ENCODE measurements at places on chromosomes 13 and 19. TPM values are rescaled to one million over a fixed set of nuclear protein-coding genes. Genes with fewer than 3 reads are reported as not detected.

- no peak overlapping the region for H3K4me3 ChIP-seq
- DNase-seq = no peak
- H3K4me1 ChIP-seq = peaks cover 62% of the 10 kb centered on the region
These were observed 11.7 kb downstream of the RANBP3 start for GRCh38 chr19:5966215-5966614.

DNA sequence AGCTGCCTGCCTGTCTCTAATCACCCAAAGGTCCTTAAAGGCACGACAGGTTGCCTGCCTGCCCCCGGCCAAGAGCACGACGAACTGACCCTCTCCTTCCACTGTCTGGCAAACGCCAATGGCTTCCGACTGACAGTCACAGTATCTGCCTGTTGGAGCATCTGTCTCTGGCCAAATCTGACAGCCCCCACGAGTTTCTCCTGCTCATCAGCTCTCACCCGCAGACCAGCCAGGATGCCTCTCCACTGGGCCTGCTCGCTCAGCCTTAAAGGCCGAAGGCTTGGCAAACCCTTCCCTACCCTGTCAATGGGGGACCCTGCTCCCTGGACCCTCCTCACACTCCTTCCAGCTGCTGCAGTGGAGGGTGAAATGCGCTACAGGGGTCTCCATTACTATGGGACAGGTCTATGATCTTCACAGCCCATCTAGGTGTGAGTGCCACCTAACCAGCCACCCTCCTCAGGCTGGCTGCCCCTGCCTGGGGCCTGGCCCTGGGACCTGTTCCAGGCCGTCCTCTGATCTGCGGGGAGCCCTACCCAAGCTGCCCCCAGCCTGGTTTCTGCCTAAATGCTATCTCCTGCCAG, 932 bp downstream of the FAM83E start:
- peak overlapping the region; percentile 36 for H3K4me3 ChIP-seq
- H3K36me3 ChIP-seq = peaks cover 3% of the 10 kb centered on the region
- peak overlapping the region; percentile 54 for H3K27ac ChIP-seq
- H3K4me1 ChIP-seq = peaks cover 21% of the 10 kb centered on the region
- no peak for DNase-seq
- no peaks in the 10 kb centered on the region for H3K27me3 ChIP-seq

- H3K27ac ChIP-seq = no peak overlapping the region
- H3K4me3 ChIP-seq = no peak overlapping the region
- H3K4me1 ChIP-seq = no peaks in the 10 kb centered on the region
These were observed 241.2 kb downstream of the ABCC4 start for GRCh38 chr13:95060014-95060519.

GRCh38 chr13:78030341-78030896, 111.8 kb upstream of the EDNRB start:
- no peak overlapping the region for H3K27ac ChIP-seq
- H3K4me3 ChIP-seq = no peak overlapping the region
- peaks cover 2% of the 10 kb centered on the region for H3K36me3 ChIP-seq
- H3K27me3 ChIP-seq = peaks cover 6% of the 10 kb centered on the region
- no peak for DNase-seq
- H3K4me1 ChIP-seq = no peaks in the 10 kb centered on the region

- no peak overlapping the region for H3K4me3 ChIP-seq
- H3K36me3 ChIP-seq = no peaks in the 10 kb centered on the region
- no peaks in the 10 kb centered on the region for H3K4me1 ChIP-seq
- peaks cover 25% of the 10 kb centered on the region for H3K27me3 ChIP-seq
These were observed 94.3 kb downstream of the NHLRC3 start for GRCh38 chr13:39132286-39133230.

DNA sequence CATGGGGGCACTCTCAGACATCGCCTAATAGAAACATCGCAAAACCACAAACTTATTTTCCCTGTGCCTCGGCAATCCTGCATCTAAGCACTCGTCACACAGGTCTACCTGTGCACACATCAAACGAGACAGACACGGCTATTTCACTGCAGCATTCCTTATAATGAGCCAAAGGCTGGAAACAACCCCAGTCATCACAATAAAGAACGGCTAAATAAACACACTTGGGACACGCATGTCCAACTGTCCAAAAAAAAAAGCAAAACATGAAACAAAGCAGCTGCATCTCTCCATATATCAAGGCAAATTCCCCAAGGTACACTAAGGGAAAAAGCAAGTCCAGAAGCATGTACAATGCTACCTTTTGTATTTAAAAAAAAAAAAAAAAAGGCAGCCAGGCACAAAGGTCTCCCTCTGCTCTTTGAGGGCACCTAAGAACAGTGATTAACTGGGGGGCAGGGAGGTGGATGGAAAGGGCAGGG, 27.2 kb upstream of the CCNP start:
- no peak overlapping the region for H3K4me3 ChIP-seq
- no peak overlapping the region for H3K27ac ChIP-seq
- no peaks in the 10 kb centered on the region for H3K27me3 ChIP-seq
- peaks cover 13% of the 10 kb centered on the region for H3K36me3 ChIP-seq
- DNase-seq = no peak
- peaks cover 23% of the 10 kb centered on the region for H3K4me1 ChIP-seq

GRCh38 chr13:110398564-110399507, 91.8 kb downstream of the COL4A2 start:
- H3K4me1 ChIP-seq = no peaks in the 10 kb centered on the region
- no peak overlapping the region for H3K27ac ChIP-seq
- H3K36me3 ChIP-seq = peaks cover 3% of the 10 kb centered on the region
- no peak for DNase-seq

DNA sequence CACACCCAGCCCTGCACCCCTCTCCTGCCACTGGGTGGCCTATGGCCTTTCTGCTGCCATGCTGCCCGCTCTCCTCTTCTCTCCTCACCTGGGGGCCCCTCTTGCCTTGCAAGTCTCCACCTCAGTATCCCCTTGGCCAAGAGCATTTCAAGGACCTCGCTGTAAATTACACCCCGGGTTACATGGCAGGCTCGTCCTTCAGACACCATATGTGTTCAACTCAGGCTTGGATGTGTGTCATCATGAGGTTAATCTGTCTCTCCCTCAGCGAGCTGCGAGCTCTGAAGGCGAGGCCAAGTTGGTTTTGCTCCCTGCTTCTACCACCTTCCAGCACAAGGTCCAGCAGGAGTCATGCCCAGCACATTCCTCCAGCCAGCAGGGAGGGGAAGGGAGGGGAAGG, 74.8 kb upstream of the TM9SF2 start:
- peaks cover 28% of the 10 kb centered on the region for H3K4me1 ChIP-seq
- peak overlapping the region; percentile 60 for H3K4me3 ChIP-seq
- no peaks in the 10 kb centered on the region for H3K27me3 ChIP-seq
- H3K27ac ChIP-seq = peak overlapping the region; percentile 97
- DNase-seq = no peak
- no peaks in the 10 kb centered on the region for H3K36me3 ChIP-seq

DNA sequence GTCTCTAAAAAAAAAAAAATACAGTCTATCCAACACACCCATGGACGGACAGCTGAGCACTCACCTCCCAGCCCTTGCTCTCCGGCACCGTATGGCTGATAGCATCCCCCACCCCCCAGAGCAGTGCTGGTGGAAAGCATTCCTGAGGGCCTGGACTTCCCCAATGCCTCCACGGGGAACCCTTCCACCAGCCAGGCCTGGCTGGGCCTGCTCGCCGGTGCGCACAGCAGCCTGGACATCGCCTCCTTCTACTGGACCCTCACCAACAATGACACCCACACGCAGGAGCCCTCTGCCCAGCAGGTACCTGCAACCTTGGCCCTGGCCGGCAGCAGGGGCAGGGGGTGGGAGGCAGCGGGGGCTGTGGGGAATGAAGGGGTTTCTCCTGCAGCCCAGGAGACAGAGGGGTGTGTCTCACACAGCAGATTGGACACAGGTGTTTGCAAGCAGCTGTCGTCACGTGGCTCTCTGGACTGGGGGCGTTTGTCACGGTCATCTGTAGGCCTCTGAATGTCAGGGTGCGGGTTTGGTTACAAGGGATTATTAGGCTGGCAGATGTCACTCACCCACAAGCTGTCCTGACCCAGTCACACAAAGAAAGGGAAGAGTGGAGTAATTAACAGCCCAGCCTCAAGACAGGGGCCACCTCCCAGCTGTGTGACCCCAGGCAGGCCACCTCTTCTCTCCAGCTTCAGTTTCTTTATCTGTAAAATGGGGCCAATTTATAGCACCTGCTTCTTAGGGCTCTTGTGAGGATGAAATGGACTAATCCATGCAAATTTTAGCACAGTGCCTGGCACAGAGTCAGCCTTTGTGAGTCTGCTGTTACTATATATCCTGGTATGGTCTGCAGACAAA, 19.3 kb downstream of the PLD3 start:
- peaks cover 10% of the 10 kb centered on the region for H3K4me1 ChIP-seq
- DNase-seq = no peak
- no peak overlapping the region for H3K27ac ChIP-seq
- peaks cover 3% of the 10 kb centered on the region for H3K36me3 ChIP-seq
- H3K27me3 ChIP-seq = no peaks in the 10 kb centered on the region

- H3K4me1 ChIP-seq = peaks cover 23% of the 10 kb centered on the region
- no peak for DNase-seq
- peaks cover 2% of the 10 kb centered on the region for H3K36me3 ChIP-seq
- no peak overlapping the region for H3K27ac ChIP-seq
- no peaks in the 10 kb centered on the region for H3K27me3 ChIP-seq
These were observed 1.3 kb upstream of the KBTBD6 start for GRCh38 chr13:41133951-41134350.

GRCh38 chr13:73467125-73467524, 408.3 kb downstream of the KLF5 start:
- DNase-seq = no peak
- H3K4me1 ChIP-seq = peaks cover 4% of the 10 kb centered on the region
- H3K4me3 ChIP-seq = no peak overlapping the region
- H3K27me3 ChIP-seq = peaks cover 6% of the 10 kb centered on the region

GRCh38 chr19:30094756-30095140, 152.7 kb downstream of the URI1 start:
- no peak overlapping the region for H3K4me3 ChIP-seq
- no peaks in the 10 kb centered on the region for H3K36me3 ChIP-seq
- no peaks in the 10 kb centered on the region for H3K4me1 ChIP-seq

GRCh38 chr19:40592170-40592569, 9.0 kb upstream of the LTBP4 start:
- no peaks in the 10 kb centered on the region for H3K27me3 ChIP-seq
- no peak for DNase-seq
- no peak overlapping the region for H3K27ac ChIP-seq
- no peak overlapping the region for H3K4me3 ChIP-seq
- peaks cover 5% of the 10 kb centered on the region for H3K36me3 ChIP-seq

DNA sequence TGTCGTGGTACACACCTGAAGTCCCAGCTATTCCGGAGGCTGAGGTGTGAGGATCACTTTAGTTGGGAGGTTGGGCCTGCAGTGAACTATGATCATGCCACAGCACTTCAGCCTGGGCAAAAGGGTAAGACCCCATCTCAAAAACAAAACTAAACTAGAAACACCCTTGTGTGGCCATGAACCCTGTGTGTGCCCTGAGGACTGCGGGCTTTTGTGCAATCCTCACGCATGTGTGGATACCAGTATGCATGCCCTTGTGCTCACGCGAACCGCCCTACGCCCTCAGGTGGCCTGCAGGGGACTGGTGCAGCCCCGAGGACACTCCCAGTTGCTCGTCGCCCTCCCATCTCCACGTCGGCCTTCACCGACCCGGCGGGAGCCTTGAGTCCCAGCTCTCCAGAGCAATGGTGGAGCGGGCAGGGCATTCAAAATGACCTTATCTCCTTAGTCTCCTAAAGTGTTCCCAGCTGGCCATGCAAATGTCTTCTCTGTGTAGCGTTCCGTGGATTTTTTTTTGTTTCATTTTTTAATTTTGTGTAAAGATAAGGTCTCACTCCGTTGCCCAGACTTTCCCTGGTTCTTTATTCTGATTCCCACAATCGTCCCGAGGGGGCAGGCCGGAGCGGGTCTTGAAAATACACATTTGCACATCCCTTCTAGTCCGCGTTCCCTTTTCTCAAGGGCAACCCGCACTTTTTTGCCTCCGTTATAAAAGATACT, 868 bp upstream of the EGLN2 start:
- H3K4me3 ChIP-seq = peak overlapping the region; percentile 98
- peaks cover 36% of the 10 kb centered on the region for H3K4me1 ChIP-seq
- peak; percentile 49 for DNase-seq
- H3K36me3 ChIP-seq = peaks cover 12% of the 10 kb centered on the region

- H3K27ac ChIP-seq = no peak overlapping the region
- peaks cover 58% of the 10 kb centered on the region for H3K27me3 ChIP-seq
- H3K4me3 ChIP-seq = no peak overlapping the region
- H3K36me3 ChIP-seq = no peaks in the 10 kb centered on the region
- no peak for DNase-seq
These were observed 22.4 kb upstream of the MIER2 start for GRCh38 chr19:366951-367350.

DNA sequence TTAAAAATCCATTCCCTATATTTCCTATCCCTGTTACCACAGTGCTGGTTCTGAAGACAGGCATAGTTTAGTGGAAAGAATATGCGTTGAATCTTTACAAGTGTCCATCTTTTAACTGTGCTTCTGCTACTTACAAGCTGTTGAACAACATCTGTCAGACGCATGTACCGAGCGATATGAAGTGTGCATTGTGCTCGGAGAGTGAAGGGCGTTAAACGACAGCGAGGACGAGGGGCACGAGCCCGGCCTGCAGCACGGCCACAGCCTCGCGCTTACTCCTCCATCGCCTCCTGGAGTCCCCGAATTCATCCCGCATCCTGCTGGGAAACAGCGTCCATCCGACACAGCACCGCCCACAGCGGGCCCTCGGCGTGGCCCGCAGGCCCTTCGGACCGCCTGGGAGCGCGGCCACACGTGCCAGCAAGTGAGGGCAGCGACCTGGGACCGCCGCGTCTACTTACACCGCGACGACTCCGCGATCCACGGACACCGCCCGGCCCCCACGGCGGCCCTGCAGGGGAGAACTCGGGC, 514 bp downstream of the PCID2 start:
- H3K27ac ChIP-seq = peak overlapping the region; percentile 92
- H3K4me3 ChIP-seq = peak overlapping the region; percentile 90
- DNase-seq = no peak
- peaks cover 2% of the 10 kb centered on the region for H3K36me3 ChIP-seq

GRCh38 chr19:50893047-50893736, 18.0 kb downstream of the KLK4 start:
- no peak for DNase-seq
- H3K27me3 ChIP-seq = peaks cover 62% of the 10 kb centered on the region
- no peak overlapping the region for H3K4me3 ChIP-seq
- peaks cover 2% of the 10 kb centered on the region for H3K4me1 ChIP-seq
- peaks cover 2% of the 10 kb centered on the region for H3K36me3 ChIP-seq

GRCh38 chr13:112066624-112067004, 335 bp upstream of the SOX1 start:
- H3K4me3 ChIP-seq = peak overlapping the region; percentile 66
- peak overlapping the region; percentile 43 for H3K27ac ChIP-seq
- H3K4me1 ChIP-seq = peaks cover 3% of the 10 kb centered on the region
- no peak for DNase-seq

GRCh38 chr13:79548902-79549301, 67.9 kb downstream of the NDFIP2 start:
- no peak for DNase-seq
- H3K27me3 ChIP-seq = no peaks in the 10 kb centered on the region

GRCh38 chr19:13104848-13105711, 2.4 kb upstream of the LYL1 start:
- no peaks in the 10 kb centered on the region for H3K36me3 ChIP-seq
- no peak for DNase-seq
- H3K27me3 ChIP-seq = no peaks in the 10 kb centered on the region
- peaks cover 19% of the 10 kb centered on the region for H3K4me1 ChIP-seq
- peak overlapping the region; percentile 60 for H3K27ac ChIP-seq

Gene FCAR
- total RNA-seq = 8.6 TPM

Gene RAB3A
- 7.4 TPM for total RNA-seq

Gene ZNF835
- 0.83 TPM for total RNA-seq

Gene TBC1D17
- total RNA-seq = 44.1 TPM

Gene GPR12
- not detected for total RNA-seq

Gene MAST1
- 1.5 TPM for total RNA-seq

Data from T-helper 17 cell (primary cell).